ENCODE measurements at places on chromosomes 1 and 21. TPM values are rescaled to one million over a fixed set of nuclear protein-coding genes. Genes with fewer than 3 reads are reported as not detected.

DNA sequence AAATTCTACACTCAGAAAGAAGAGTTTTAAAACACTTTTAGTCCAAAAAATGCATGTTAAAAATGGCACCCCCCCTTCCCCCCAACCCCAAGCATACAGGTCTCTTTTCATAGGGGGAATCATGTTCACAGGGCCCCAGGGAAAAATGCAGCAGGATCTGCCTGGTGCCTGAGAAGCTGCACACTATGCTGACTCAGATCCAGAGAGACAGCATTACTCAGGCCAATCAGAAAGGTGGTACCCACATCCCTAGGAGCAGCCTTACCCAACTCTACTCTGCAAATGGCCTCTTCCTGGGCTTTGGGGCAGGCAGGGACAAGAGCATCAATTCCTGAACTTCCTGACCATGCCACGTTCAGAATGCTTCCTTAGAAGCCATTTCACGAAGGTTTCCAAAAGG is 119.0 kb downstream of the HIVEP3 start:
- no peak for DNase-seq

DNA sequence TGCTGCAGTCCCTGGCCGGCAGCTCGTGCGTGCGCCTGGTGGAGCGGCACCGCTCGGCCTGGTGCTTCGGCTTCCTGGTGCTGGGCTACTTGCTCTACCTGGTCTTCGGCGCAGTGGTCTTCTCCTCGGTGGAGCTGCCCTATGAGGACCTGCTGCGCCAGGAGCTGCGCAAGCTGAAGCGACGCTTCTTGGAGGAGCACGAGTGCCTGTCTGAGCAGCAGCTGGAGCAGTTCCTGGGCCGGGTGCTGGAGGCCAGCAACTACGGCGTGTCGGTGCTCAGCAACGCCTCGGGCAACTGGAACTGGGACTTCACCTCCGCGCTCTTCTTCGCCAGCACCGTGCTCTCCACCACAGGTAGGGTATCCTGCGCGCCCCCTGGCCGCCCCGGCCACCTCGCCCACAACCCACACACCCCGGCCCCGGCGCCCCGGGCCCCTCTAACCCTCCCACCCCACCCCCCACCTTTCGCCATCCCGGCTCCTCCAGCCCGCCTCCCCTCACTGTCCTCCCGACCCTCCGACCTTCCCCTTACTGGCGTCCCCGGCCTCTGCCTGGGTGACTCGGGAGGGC is 352 bp downstream of the KCNK1 start:
- DNase-seq: peak; percentile 63

DNA sequence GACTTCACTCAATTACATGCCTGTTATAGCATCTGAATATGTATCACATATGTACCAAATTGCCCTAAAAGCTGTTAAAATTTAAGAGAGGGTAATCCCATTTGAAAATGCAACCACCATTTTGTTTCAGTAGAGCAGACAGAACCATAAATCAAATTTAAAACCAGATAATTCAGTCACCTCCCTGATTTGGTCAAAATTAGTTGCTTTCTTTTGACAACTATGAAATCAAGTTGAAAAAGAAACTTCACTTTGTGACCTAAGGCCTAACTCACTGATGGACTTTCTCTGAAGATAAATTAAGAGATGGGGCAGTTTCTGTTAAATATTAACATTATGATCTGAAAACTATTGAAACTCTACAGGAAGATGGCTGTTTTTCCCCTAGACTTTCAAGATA is 6.7 kb downstream of the GORAB start:
- no peak for DNase-seq

GRCh38 chr1:38418195-38419030 is 371.8 kb upstream of the POU3F1 start:
- DNase-seq: no peak

GRCh38 chr1:3069491-3070308 is 697 bp downstream of the PRDM16 start:
- DNase-seq: peak; percentile 73

GRCh38 chr21:43323244-43324005 is 103.5 kb downstream of the SIK1 start:
- DNase-seq: peak; percentile 79

DNA sequence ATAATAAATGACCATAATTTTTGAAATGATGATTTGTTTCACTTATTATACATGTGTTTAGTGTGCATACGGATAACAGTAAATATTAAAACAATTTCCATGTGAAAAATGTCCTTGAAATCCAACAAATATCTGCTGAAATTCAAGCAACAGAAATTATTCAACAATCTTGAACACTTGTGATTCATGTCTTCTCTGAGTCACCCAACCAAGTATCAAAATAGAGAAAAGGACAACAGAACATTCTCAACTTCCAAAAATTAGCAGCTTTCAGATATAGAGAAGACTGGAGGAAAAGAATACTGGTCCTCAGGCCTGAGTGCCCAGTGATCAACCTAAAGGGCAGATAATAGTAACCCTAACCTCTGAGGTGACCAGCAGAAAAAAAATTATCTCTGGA is 90.8 kb downstream of the VAV3 start:
- no peak for DNase-seq

DNA sequence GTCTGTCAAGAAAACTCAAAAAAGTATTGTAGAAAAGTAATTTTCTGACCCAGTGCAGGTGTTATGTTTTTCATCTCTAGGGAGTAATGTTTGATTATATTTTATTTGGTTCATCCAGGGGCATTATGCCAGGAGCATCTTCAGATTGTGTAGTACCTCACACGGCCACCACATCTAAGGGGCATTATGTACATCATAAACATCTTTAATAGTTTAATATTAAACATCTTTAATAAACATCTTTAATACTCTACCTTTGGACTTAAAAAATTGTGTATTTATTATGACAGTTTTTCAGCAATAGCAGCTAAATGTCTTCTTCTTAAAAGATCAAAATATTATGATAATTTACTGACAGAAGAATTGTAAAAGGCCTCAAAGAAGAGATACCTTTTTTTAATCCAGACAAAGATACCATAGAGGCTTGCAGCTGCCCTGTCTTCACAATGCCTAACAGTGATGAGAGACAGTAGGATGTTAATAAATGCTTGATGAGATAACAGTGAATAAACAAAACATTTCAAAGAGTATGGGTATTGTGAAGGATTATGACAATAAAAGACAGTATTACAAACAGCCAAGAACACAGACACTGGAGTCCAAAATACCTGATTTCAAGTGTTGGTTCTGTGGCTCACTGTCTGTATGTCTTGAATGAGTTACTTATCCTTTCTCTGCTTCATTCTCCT is 240.9 kb upstream of the ADGRL2 start:
- DNase-seq: no peak

DNA sequence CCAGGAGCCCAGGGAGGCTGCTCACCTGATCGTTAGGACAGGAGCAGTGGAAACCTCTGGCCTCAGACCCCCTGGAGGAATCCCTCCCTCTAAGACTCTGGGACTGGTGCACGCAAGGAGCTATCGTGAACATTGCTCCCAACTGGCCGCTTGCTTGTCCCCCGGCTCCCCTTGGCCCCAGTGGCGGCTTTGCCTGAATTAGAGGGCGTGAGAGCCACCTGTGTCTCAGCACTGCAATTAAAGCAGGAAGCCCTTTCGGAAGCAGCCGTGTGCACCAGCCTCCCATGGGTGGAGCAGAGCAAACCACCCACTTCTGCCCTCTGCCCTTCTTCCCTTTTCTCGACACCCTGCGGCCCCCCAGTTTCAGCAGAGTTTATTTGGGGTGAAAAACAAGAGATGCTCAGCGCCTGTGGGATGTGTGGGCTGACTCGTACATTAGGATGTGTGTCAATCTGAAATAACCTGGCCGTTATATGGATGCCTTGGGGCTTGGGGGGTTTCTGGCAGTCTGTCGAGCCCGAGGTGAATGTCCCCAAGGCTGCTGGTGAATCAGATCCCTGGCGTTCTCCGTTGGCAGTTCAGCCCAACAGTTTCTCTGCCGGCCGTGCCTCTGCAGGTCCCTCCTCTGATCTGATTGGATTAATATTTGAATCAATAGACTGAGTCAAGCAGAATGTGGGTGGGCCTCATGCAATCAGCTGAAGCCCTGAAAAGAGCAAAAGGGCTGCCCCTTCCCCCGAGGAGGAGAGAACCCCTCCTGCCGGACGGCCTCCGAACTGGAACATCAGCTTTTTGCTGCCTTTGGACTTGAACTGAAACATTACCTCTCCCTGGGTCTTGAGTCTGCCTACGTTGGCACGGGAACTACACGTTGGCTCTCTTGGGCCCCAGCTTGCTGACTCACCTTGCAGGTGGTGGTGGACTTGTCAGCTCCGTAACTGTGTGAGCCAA is 7.3 kb upstream of the UMODL1 start:
- DNase-seq: peak; percentile 21

DNA sequence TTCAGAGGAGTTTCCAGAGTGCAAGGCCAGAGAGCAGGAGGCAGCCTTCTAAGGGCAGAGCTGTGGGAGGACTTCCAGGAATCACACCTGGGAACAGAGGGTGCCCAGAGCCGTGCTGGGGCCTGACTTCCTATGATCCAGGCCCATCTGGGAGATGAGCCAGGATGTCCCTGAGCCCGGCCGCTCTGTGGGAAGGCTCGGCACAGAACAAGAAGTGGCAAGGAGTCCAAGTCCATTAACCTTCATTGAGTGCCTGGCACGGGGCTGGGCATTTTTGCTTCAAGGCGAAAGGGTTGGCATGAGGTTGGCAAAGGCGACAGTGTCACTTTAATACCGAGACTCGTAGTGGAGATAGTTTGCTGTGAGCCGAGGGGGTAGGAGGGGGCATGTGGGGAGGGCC is 18.2 kb downstream of the TMEM201 start:
- peak; percentile 27 for DNase-seq

DNA sequence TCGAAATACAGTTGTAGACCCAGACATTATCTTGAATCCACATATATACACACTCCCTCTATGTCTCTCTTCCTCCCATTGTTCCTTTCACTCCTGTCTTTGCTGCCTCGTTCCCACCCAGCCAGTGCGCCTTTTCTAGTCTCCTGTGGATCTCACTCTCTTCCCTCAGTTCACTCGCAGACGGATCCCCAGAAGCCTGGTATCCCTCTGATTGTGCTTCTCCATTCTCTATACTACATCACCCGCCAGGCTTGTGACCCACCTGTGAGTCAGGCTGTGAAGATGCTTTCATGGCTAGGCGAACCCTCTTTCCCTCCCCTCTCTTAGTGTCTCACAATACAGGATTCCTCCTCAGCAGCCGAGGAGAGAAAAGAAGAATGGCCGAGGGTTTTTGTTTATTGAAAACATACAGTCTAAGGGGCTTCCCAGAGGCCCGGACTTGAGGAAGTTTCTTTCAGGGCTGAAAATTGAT is 1.5 kb downstream of the HCN3 start:
- no peak for DNase-seq

GRCh38 chr1:110746644-110747259 is 72.0 kb upstream of the KCNA3 start:
- DNase-seq: peak; percentile 72

GRCh38 chr1:156153362-156153761 is at the start of gene SEMA4A:
TSS of gene SEMA4A (plus strand) at chr1:156153585. CDS start at chr1:156154579, 994 bp downstream.
- DNase-seq: no peak

DNA sequence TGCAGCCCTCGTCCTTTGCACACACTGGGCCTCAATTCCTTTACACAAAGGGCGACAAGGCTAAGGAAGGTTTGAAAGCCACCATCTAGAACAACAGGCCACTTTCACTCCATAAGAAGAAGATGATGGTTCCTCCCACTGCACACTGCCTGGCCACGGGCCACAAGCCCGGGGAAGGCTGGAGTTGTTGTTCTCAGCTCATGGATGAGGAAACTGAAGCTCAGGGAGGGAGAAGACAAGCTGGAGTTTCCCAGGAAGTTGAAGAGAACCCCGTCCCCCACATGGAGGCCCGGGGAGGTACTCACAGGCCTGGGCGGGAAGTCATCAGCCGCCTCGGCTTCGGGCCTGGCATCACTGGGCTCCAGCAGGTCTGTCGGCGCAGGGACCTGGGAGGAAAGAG is 24.6 kb upstream of the DDOST start:
- DNase-seq: no peak

DNA sequence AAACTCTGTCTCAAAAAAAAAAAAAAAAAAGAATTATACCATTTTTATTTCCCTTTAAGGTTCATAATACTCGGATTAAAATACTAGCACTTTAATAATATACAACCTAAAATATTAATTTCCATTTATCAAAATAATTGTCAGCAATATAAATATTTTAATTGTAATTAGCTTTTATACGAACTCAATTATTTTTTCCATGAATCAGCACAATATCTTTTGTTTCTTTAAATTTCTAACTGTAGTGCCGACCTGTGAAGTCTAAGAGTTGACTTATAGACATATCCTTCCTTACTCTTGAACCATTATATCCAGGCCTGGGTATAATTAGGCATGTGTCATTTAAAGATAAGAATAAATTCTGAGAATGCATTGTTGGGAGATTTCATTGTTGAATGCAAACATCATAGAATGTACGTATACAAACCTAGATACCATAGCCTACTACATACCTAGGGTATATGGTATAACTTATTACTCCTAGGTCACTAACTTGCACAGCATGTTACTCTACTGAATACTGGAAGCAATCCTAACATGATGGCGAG is 996.7 kb upstream of the TMPRSS15 start:
- no peak for DNase-seq

The SPRR3 gene
- not detected for total RNA-seq

The ECM1 gene
- total RNA-seq: 46.8 TPM

The ZNF648 gene
- total RNA-seq: not detected

The SFN gene
- total RNA-seq: 0.23 TPM

The LCE2A gene
- total RNA-seq: not detected
